Endothelial cell of umbilical vein (primary cell): ENCODE measurements at places on chromosomes 4 and X.

GRCh38 chrX:12949927-12950656 lies 24.8 kb upstream of the TMSB4X start:
- peak; percentile 85 for DNase-seq

DNA sequence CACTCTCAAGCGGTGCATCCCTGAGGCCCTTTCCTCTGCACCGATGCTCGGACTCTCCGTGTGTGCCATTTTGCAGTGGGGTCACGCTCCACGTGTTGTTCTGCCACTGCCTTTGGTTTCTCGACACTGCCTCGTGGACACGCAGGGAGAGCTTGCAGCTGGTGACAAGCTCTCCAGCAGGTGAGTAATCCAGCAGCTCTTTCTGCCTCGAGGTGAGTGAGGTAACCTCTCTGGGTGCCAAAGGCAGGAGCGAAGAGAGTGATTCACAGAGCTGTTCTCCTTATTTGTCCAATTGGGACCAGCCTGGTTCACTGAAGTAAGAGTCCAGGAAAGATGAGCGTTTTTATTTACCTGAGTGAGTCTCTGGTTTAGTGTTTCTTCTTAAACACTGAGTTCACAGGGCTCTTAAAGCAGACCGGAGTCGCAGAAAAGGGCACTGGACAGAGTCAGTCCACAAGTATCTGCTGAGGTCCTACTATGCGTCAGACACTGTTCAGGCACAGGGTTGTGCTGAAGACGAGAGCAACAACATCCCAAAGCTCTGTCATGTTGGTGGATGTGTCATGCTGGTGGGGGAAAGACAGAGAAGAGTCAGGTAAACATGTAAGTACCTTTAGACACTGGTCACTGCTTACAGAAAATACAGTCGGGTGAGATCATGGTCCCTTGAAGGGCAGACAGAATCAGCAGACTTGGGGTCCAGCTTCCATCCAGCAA lies 61.8 kb downstream of the FHDC1 start:
- DNase-seq, result no peak

GRCh38 chr4:73944061-73944875 lies 37.6 kb downstream of the PF4 start:
- peak; percentile 24 for DNase-seq

- peak; percentile 51 for DNase-seq
Measured at GRCh38 chr4:186297013-186297645, 31.1 kb downstream of the F11 start.

GRCh38 chr4:33283818-33284217 lies 2563.6 kb downstream of the PCDH7 start:
- no peak for DNase-seq

- DNase-seq, result no peak
Measured at GRCh38 chr4:901192-901910, 30.8 kb downstream of the GAK start.

DNA sequence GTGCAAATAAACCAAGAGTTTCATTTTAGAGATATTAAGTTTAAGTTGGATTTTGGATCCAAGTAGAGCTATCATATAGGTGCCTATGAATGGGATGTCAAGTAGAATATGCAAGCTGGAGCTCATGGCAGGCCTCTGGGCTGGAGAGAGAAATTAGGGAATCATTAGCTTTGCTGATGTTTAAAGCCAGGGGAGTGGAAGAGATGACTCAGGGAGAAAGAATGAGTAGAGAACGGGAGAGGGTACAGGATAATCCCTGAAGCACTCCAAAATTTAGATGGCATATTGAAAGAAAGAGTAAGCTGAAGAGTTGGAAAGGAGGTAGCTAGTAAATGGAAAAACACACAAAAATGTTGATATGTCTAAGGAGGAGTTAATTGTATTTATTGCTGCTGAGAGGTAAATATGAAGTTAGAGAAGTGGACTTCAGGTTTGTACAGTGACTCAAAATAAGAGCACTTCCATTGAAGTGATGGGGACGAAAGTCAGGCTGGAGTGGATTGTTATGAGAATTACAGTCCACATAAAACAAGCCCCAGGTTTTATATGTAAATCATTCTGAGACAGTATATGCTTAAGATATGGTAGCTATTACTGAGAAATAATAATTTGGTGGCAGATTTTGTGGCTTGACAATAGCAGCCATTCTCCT lies 72.5 kb upstream of the GRXCR1 start:
- no peak for DNase-seq

GRCh38 chr4:145207934-145208333 lies 27.5 kb upstream of the OTUD4 start:
- no peak for DNase-seq

- DNase-seq, result no peak
Measured at GRCh38 chr4:48227662-48228061, 42.0 kb downstream of the TEC start.

- no peak for DNase-seq
Measured at GRCh38 chrX:16836371-16836770, 33.8 kb downstream of the RBBP7 start.

DNA sequence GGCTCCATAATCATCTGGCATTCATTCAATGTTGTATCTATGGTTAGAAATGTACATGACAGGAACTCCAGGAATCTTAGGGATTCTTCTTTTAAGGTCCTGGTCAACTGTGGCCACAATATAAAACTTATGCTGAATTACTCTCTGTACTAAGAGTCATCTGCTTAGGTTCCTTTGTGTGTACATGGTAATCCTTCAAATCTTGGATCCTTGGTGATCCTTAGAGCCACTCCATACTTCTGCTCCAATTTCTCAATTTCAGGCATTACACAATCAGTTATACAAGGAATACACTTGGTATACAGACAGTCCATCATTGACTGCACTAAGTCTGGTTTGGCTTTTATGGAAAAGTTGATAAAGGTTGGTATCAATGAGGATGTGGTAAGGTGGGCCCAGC lies 5.8 kb downstream of the SRD5A3 start:
- no peak for DNase-seq

DNA sequence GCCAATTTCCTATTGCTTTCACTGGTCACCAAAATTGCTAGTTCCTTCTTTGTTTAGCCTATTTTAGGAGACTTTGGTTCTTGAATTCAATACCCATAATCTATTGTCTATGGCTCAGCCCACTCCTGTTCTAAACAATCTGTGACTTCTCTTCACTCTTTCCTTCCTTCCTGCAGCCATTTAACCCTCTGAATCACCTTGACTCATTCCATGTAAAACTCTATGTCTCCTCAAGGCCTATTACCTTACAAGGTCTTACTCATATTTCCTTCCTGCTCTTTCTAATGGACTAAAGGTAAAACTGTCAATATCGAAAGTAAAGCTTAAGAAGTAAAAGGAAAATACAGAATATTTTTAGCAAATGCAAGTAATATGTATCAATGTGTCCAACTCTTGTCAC lies 301.6 kb downstream of the ARHGAP24 start:
- DNase-seq, result peak; percentile 89

- no peak for DNase-seq
Measured at GRCh38 chrX:71953391-71953790, 42.7 kb downstream of the NHSL2 start.

GRCh38 chr4:126916049-126916625 lies 716.6 kb upstream of the INTU start:
- no peak for DNase-seq

DNA sequence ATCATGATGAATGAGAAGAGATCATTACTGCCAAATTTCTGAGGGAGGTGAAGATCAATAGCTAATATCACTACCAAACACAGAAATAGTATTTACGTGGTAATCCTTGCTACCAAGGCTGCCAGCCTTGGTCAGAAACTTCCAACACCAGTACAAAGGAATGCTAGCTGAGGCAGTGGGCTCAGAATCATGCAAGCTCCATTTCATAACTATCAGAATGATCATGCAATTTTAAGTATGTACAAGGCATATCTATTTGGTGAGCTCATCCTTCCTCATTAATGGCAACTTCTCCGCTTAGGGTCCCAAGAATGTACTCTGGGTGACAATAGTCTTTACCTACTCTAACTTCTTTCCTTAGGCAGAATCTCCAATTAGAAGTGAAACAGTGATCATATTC lies 135.0 kb downstream of the GPC3 start:
- DNase-seq, result no peak

GRCh38 chr4:172871381-172871780 lies 297.2 kb upstream of the GALNT7 start:
- no peak for DNase-seq

DNA sequence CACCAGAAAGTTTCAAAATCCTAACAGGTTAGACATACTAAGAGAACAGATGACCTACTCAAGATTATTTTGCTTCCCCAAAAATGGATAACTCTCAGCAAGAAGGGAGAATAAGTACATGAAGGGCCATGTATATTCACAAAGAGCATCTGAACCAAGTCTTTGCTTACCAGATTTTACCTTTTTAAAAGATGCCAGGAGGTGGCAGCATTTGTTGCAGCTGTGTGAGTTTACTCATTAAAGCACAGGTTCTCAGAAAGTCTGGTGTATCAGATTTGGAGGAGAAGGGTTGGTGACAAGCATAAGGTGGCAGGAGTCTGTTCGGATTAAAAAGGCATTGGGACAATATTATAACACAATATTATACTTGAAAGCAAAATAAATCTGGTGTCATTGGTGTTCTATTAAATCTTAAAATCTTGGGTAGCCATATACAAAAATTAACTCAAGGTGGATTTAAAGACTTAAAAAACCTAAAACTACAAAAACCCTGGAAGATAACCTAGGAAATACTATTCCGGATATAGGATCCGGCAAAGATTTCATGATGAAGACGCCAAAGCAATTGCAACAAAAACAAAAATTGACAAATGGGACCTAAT lies 51.3 kb upstream of the NFKB1 start:
- DNase-seq, result peak; percentile 74

DNA sequence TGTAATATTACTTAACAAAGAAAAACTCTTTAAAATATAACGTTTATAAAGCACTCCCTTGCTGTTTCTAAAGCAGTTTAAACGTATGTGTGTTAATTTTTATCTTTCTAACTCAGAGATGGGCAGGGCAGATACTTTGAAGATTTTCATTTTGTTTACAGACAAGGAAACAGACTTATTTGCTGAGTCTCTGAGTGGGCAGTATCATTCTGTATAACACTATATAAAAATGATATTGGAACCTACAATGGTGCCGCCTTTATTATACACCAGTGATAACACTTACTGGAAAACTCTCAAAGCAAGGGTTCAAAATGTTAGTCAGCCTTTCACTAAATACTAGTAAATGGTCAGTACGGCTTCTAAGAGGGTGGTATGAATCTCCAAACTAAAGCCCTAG lies 193.4 kb downstream of the NR3C2 start:
- no peak for DNase-seq

DNA sequence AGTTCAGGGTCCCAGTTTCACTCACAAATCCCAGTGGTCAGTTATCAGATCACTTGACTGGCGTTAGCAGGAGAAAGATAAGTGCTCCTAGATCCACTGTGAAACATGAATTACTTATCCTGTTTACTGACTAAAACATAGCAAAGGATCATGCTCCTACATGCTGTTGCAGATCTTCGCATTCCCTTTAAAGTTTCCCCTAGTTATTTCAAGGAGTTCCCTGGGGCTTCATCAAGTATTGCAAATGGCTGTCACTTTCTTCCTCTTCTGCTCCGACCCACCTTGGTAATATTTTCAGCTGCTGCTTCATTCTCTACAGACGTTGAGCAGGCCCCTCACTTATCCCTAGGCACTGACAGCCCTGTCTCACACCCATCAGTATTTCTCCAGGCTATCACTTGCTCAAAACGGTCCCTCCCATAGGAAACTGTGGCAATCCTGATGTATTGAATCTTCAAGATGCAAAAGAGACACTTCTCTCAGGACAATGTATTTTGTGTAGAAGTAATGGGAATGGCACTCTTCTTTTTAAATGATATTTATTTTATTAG lies 466.0 kb downstream of the INPP4B start:
- DNase-seq, result no peak

- peak; percentile 42 for DNase-seq
Measured at GRCh38 chrX:74420196-74421035, 877 bp upstream of the SLC16A2 start.

DNA sequence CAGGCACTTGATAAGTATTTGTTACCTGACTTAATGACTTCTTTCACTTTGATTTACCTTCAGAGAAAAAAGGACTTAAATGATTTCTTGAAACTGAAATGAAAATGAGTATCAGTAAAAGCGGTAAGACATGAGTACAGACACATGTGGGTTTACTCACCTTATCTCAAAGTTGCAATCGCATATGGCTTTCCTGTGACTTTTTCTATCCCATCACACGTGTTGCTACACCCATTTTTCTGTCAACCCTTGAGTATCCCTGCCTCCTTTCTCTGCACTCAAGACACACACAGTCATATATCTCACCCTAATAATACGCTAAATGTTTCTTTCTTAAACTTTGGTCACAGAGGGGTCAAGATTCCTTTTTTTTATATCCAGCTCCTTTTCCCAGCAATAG lies 11.0 kb upstream of the ARHGEF38 start:
- DNase-seq, result no peak

DNA sequence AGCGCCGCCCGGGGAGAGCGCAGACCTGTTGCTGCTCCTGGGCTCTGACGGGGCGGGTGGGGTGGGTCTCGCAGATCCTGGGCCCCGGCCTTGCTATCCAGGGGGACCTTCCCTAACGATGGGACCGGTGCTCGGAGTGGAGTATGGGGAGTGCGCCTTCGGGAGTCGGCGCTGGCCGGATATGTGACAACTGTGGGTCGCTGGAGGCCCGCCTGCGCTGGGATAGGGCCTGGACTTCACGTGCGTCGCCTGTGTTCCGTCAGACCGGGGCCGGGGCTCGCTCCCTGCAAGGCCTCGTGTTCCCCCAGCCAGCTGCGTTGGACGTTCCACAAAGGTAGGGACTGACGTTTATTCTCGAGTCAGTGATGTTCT lies 1.3 kb downstream of the TBL1X start:
- peak; percentile 23 for DNase-seq

DNA sequence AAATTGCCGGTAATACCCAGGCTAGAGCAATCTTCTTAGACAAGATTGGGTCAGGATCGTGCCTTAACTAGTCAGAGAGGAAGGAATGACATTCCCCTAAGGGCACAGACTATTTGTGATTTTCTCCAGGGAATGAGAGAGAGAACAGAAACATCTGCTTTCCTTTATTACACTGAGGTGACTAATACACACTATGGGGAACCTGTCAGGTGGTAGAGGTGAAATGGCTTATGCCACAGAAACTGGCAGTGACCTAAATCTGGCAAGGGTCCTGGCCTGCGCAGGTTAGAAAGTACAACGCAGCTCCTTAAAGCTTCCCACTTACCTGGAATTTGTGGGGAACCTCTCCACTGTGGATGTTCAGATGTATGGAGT lies 16.6 kb upstream of the HPGD start:
- no peak for DNase-seq

- DNase-seq, result no peak
Measured at GRCh38 chr4:125091101-125091500, 223.7 kb upstream of the FAT4 start.

DNA sequence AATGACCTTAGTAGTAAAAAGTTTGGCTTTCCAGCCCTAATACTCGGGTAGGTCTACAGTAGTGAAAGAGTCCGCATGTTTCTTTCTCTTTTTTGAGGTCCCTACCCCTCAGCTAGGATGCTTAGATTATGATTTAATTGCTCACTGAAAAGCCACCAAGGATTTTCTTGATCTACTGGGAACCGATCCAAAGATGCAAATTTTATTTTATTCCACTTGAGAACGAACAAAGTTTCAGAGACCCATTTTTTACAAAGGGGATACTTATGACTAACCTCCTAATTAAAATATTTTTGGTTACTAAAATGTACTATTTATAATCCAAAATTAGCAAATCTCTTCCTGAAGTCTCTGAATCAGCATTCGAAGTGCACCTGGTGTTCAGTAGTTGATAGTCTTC lies 14.3 kb upstream of the PDHA2 start:
- no peak for DNase-seq
